ENCODE measurements at places on chromosomes 16 and 17. TPM values are rescaled to one million over a fixed set of nuclear protein-coding genes. Genes with fewer than 3 reads are reported as not detected.

Gene PPP1R27
- total RNA-seq: not detected

Gene TMEM238L
- total RNA-seq: not detected

Gene KRTAP2-3
- not detected for total RNA-seq

Gene NOD2
- 0.02 TPM for total RNA-seq

Gene ZPBP2
- total RNA-seq: not detected

Gene LUC7L3
- 103 TPM for total RNA-seq

Gene KRTAP3-2
- total RNA-seq: not detected

Gene ITGAD
- total RNA-seq: not detected

Gene MT1G
- total RNA-seq: not detected

Gene G6PC3
- total RNA-seq: 166 TPM

Gene DCUN1D3
- total RNA-seq: 5.6 TPM

Gene TMEM235
- not detected for total RNA-seq

Gene NPIPB6
- total RNA-seq: 1.4 TPM

Gene PIK3R5
- 0.04 TPM for total RNA-seq

Gene P2RX1
- not detected for total RNA-seq

Gene CORO6
- total RNA-seq: 6.6 TPM

Gene ELMO3
- total RNA-seq: 1.9 TPM

Gene CNGB1
- total RNA-seq: 0.27 TPM

Gene FGF11
- total RNA-seq: 1.0 TPM

Gene ADCY7
- 17.2 TPM for total RNA-seq

Data from A549 treated with ZK216348 at 1 μM for 4 hours (cell line).